Stimulated activated CD8-positive, alpha-beta memory T cell treated with anti-CD3 and anti-CD28 coated beads, Interleukin-4, amount 100 ng/mL, for 4 hours (primary cell): ENCODE measurements at places on chromosomes 1 and 21.

- no peak for DNase-seq
These were observed 49.6 kb downstream of the MAP10 start for GRCh38 chr1:232854798-232855159.

DNA sequence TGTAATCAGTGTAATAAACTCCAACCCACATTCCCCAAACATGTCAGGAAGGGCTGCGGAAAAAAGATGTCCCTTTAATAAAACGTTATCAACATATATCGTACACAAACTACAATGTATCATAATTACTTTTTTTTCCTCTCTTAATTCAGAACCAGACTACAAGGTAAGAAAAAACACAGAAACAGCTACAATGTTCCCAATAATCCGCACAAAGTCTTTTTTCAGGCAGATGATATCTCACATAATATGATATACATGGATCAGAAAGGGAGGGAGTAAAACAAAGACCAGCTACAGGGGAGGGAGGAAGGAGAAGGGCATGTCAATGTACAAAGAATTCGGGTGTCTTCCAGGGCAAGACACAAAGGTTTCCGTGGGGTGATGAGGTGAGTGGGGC lies 25.4 kb downstream of the MRPL37 start:
- no peak for DNase-seq

DNA sequence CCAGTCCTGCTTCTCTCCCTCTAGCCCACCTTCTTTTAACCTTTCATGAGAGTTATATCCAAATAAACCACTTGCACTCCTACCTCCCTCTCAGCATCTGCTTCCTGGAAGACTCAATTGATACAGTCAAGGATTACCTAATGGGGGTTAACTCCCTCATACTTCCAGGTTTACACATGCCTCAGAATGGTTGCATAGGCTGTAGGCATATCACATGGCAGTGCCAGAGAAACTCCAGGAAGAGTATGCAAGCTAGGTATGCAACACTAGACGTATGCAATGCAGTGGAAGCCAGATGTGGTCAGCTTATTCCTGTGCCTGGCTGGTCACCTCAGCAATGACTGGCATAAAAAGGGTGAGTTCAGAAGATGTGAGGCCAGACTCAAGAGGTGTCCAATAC lies 32.7 kb upstream of the VANGL1 start:
- no peak for DNase-seq

- DNase-seq: no peak
These were observed 50.0 kb downstream of the SH3GLB1 start for GRCh38 chr1:86754265-86754974.

- no peak for DNase-seq
These were observed 138.6 kb upstream of the JUN start for GRCh38 chr1:58922302-58923089.

DNA sequence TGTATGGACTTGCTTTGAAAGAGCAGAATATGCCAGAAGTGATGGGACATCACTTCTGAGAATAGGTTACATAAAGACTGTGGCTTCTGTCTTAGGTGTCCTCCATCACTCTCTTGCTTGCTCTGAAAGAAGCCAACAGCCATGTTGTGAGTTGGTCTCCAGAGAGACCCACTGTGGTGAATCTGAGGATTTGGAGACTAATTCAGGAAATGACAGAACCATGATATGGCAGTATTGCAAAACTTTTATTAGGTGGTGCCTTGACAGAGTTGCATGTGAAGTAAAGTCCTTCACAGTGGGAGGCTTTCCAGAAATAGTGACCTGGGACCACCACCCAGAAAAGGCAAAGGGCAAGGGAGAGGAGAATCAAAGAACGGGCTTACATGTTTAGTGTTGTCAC lies 628.6 kb downstream of the KCNT2 start:
- DNase-seq: no peak

GRCh38 chr1:56045062-56045461 lies 534.3 kb downstream of the PLPP3 start:
- DNase-seq: no peak
